ENCODE measurements at places on chromosomes 3 and 15. TPM values are rescaled to one million over a fixed set of nuclear protein-coding genes. Genes with fewer than 3 reads are reported as not detected.

GRCh38 chr3:70090322-70090913 lies 90.9 kb downstream of the SAMMSON start:
- no peak overlapping the region for H3K27ac ChIP-seq
- H3K36me3 ChIP-seq: no peaks in the 10 kb centered on the region
- H3K27me3 ChIP-seq: no peaks in the 10 kb centered on the region
- no peak overlapping the region for H3K4me3 ChIP-seq
- no peak for DNase-seq

- no peak overlapping the region for H3K4me3 ChIP-seq
- no peak overlapping the region for H3K27ac ChIP-seq
- DNase-seq: no peak
- H3K27me3 ChIP-seq: no peaks in the 10 kb centered on the region
- H3K4me1 ChIP-seq: peaks cover 66% of the 10 kb centered on the region
Observed at GRCh38 chr3:171377859-171378258, 82.3 kb downstream of the TNIK start.

GRCh38 chr3:80187981-80188380 lies 420.2 kb upstream of the ROBO1 start:
- H3K4me1 ChIP-seq: no peaks in the 10 kb centered on the region
- no peaks in the 10 kb centered on the region for H3K36me3 ChIP-seq
- no peak for DNase-seq
- no peak overlapping the region for H3K27ac ChIP-seq
- no peaks in the 10 kb centered on the region for H3K27me3 ChIP-seq
- H3K4me3 ChIP-seq: no peak overlapping the region

DNA sequence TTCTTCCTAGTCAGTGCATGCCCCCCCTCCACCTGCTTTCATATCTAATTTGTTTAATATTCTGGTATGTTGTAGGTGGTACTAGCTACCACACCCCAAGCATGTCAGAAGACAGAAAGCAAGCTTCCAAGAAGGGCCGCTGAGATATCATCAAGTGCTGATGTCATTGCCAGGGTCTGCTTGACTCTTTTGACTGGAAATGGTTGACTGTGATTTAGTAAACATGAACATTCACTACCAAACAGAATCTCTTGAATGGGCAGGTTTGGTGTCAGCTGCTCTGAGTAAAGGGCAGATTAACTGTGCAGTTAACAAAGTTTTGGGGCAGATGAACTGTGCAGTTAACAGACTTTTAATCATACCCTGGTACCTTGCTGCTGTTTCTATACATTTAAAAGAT lies 244.2 kb upstream of the SATB1 start:
- H3K36me3 ChIP-seq: no peaks in the 10 kb centered on the region
- no peaks in the 10 kb centered on the region for H3K27me3 ChIP-seq
- no peak overlapping the region for H3K27ac ChIP-seq
- no peaks in the 10 kb centered on the region for H3K4me1 ChIP-seq
- H3K4me3 ChIP-seq: no peak overlapping the region

The SOX2 gene
- 3.1 TPM for total RNA-seq

DNA sequence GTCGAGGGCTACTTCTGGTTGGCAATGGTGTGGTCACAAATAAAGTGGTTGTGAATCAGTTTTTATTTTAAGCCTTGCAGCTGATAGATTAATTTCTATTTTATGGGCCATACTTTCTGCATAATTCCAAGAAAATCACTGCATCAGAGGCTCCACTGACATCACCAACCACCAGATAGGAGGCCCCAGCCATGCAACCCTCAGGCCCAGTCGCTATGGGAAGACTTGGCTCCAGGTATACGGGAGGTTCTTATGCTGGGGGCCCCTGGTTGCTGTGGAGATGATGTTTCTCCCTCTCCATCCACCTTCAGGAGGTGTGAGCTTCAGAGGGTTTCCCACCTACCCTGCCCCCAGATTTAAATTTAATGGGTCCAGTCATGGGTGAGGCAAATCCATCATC lies 57.4 kb downstream of the ISG20 start:
- H3K36me3 ChIP-seq: no peaks in the 10 kb centered on the region
- H3K27me3 ChIP-seq: peaks cover 9% of the 10 kb centered on the region
- no peak overlapping the region for H3K27ac ChIP-seq
- H3K4me1 ChIP-seq: no peaks in the 10 kb centered on the region

DNA sequence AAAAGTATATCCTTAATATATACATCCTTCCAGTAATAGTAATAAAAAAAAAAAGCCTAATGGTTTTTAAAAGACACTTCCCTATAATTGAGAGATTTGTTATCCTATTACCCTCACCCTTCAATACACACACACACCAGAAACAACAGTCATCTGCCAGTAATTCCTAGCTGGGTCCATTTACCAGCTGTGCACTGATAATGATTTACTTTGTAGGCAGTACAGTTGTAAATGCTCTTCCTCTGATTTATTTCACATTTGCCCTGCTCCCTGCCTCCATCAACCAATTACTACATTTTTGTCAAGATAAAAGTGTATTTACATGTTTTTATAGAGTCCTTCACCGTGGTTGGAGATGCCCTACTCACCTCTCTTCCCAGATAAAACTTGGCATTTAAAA lies 12.4 kb downstream of the TPM1 start:
- DNase-seq: no peak
- H3K27ac ChIP-seq: peak overlapping the region; percentile 97
- no peaks in the 10 kb centered on the region for H3K27me3 ChIP-seq
- H3K4me3 ChIP-seq: peak overlapping the region; percentile 9
- H3K36me3 ChIP-seq: peaks cover 29% of the 10 kb centered on the region
- H3K4me1 ChIP-seq: peaks cover 96% of the 10 kb centered on the region
